ENCODE measurements at places on chromosomes 11 and 22.

GRCh38 chr11:33892906-33893594 is 1.2 kb upstream of the LMO2 start:
- no peak for DNase-seq

GRCh38 chr11:58912124-58912523 is 27.2 kb upstream of the GLYATL1 start:
- DNase-seq, result no peak

DNA sequence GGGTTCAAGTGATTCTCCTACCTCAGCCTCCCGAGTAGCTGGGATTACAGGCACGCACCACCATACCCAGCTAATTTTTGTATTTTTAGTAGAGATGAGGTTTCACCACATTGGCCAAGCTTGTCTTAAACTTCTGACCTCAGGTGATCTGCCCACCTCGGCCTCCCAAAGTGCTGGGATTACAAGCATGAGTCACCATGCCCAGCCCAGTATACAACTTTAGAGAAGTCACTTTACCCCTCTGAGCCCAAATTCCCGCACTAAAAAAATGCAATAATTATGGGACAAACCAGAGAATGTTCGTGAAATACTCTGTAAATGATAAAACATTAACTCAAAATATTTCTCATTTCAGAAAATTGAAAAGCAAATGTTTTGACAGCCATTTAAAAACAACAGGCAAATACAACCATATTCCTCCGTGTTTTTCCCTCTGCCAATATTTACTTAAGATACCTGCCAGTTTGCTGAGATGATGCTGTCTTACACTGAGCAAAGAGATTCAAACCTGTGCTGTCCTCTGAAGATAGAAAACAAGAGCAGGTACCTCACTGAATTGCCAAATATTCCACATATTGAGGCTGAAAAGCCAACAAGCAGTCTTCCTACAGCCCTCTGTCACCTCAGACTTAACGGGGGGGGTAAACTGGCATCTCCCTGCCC is 9.6 kb downstream of the PLEKHA7 start:
- no peak for DNase-seq

- no peak for DNase-seq
Observed at GRCh38 chr11:94211261-94211830, 82.7 kb downstream of the PANX1 start.

DNA sequence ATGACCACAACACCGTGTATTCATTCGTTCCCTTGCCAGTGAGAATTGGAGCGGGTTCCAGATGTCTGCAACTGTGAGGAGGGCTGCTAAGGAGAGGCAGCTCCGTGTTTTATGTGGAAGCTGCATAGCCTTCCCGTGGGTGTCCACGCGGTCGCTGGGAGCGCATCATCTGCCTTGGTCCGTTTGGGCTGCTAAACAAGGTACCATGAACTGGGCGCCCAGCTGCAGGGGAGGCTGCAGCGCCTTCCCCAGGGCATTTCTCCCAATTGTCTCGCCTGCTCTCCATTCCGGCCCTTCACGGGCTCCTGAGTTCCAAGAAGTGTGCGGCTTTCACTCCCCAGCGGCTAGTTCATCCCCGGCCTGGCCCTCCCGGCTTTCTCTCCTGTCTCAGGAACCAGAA is 1446.4 kb downstream of the TBC1D22A start:
- DNase-seq, result no peak

GRCh38 chr22:25564979-25565677 is 653 bp downstream of the GRK3 start:
- DNase-seq, result no peak

DNA sequence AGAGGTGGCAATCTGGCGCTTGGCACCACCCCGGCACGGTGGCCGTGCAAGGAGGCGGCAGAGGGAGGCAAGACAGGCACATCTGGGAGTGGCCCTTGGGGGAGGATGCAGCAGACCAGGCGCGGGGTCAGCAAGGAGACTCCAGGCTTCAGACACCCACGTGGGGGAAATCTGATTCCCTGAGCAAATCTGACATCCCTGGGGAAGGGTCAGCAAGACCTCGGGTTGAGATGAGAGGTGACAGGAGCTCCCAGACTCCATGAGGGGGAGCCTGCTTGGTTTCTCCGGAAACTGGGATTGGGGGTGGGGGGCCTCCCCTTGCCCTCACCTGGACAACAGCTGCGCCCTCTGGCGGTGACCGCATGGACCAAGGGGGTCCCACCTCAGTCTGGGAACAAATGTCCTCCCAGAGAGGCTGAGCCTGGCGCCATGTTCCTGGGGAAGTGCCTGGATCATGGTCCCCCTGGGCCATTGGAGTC is 4.0 kb upstream of the RCOR2 start:
- no peak for DNase-seq

GRCh38 chr11:65547446-65548125 is 10.6 kb downstream of the LTBP3 start:
- DNase-seq, result no peak

DNA sequence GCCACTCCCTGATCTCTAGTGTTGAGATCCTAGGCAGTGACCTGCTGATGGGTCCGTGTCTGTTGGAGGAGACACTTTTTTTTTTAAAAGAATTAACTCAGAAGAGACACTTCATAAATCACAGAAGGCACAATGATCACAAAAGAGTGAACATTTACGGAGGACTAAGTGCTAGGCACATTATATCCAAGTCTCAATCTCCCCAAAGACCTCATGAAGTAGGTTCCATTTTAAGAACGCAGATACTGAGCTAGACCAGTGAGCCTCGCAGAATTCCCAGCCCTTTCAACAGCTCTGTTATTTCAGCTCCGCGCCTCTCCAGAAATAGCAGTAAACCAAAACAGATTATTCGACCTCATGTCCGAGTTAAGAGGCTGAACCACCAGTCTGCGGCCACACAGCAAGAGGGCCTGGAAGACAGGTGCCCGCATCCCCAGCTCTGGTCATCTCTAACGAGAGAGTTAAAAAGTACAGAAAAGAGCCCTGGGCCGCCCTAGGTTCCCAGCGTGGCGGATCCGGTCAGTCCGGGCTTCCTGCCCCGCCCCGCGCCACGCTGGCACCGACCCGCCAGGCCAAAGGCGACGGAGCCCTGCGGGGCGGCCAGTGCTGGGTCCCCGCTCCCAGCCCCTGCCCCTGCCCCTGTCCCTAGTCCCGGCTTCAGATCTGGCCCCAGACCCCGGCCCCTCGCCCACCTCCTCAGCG is 612 bp downstream of the XBP1 start:
- DNase-seq, result no peak

DNA sequence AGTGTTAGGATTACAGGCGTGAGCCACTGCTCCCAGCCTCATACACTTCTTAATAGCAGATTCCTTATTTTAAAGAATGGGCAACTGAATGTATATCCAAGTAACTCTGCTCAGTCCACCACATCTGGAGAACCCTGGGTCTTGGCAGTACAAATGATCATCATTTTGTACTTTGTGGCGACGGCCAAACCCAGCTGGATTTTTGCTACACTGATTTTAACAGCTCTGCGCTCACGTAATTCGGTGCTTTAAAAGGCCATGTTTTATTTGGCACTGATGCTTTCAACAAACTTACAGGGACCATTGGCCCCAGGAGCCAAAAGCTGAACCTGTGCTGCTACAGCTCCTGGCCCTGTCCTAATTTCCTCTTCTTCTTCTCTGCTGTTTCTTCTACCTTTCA is 60.8 kb upstream of the PDE3B start:
- no peak for DNase-seq

- DNase-seq, result no peak
Observed at GRCh38 chr11:73205661-73206343, 12.3 kb upstream of the P2RY2 start.

DNA sequence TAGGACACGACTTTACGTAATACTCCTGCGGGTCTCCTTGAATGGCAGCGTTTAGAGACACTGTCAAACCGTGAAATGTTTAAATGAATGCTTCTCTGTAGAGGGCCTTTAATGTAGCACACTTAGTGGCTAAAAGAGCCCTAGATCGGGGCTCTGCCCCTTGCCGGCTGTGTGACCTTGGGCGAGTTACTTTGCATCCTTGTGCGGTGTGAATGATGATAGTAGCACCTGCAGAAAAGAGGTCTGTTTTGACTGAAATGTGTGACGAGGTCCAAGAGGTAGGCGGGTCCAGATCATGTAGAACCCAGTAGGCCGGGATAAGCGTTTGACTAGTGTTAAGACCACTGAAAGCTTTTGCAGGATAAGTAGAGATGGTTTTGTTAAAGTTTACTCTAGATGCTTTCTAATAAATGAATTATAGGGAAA is 866 bp downstream of the MED17 start:
- no peak for DNase-seq

DNA sequence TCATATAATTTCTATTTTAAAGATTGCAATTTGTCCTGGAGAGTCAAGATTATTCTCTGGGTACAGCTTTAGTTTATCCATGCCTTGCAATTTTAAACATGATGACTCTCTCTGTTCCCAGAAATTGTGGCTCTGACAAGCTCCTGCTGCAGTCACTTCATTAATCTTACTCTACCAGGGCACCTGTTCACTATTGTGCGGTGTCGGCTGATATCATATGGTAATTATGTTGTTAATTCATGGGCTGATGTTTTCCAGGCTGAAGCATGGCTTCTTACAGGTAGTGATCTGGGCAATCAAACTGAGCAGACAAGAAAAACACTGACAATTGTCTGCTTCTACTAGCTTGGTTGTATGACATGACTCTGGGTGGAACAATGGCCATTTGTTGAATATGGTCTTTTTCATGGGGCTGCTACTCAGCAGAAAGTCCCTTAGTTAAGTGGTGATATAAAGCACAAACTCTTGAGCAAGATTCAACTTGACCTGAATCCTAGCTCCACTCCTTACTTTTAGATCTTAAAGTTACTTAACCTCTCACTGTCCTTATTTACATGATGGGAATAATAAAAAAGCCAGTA is 230.7 kb downstream of the FAT3 start:
- DNase-seq, result no peak

GRCh38 chr11:1549338-1550330 is 22.4 kb downstream of the DUSP8 start:
- no peak for DNase-seq

DNA sequence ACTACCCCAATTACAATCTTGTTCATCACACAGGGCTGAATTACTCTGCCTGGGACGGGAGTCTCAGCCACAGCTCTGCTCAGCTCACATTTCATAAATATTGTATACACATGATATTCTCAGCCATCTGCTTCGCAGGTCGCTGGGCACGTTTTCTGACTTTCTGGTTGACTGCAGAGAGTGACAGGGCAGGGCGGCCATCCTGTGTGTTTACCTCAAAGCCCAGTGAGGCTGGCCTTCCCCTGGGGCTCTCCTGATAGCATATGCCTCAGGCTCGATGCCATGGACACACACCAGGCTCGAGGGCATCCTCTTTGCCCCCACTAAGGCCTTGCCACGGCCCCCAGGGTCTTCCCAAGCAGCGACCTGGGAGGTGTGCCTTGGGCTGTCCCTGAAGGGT is 345.0 kb downstream of the CADM1 start:
- DNase-seq, result no peak

DNA sequence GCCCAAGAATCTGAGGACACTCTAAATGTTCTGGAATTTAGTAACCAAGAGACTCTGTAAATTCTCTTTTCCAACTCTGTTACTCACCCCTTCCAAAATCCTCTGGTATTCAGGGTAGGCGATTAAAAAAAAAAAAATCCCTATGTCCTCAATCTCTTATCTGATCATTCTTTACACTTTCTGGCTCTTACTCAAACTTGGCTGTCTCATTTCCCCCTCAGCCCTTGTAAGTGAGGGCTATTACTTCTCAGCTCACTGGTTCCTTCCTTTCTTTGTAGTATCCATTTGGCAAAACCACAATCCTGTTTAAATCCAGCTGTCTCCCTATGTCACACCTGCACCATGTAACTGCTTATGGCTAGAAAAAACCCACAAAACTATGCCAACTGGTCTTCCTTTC is 12.7 kb upstream of the MSANTD2 start:
- DNase-seq, result no peak

DNA sequence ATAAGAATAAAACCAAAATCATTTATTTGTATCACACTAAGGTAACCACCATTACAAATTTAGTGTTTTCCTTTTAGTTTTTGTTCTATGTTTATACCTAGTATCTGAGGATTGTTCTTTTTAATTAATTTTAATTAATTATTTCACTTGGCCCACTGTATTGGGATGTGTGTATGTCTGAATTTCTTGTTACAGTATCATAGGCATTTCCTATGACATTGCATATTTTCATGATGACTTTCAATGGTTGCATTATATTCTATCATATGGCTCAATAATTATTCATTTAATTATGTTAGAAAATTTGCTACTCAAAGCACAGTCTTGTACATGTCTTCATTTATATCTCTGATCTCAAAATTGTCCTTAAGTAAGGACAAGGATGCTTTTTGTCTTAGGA is 41.0 kb downstream of the C11orf71 start:
- no peak for DNase-seq

GRCh38 chr11:24635588-24636290 is 138.9 kb downstream of the LUZP2 start:
- no peak for DNase-seq
